Liver (tissue), 10 donors: ENCODE measurements at places on chromosomes 7 and 10.

GRCh38 chr10:36534471-36535002 lies 590.9 kb upstream of the ANKRD30A start:
- DNase-seq = no peak

GRCh38 chr7:29480451-29480850 lies 83.2 kb upstream of the PRR15 start:
- no peak for DNase-seq

DNA sequence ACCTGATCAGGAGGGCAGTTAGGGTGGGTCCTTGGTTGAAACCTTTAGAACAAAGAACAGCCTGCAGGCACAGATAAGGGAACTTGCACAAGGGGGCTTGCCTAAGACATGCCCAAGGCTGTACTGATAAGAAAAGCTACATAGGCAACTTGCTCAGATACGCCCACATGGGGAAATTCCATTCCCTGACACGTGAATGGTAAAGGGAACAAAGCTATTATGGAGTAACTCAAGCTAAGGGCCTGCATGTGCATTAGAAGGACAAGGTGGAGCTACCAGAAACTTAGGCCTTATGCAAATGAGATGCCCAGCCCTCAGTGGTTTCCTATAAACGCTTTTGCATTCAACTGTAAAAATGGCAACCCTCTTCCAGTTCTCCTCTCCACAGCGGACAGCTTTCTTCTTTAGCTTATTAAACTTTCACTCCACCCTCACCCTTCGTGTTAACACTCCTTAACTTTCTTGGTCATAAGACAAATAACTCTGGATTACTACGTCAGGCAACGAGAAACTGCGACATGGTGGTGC lies 1192.1 kb upstream of the CELF2 start:
- DNase-seq = no peak

DNA sequence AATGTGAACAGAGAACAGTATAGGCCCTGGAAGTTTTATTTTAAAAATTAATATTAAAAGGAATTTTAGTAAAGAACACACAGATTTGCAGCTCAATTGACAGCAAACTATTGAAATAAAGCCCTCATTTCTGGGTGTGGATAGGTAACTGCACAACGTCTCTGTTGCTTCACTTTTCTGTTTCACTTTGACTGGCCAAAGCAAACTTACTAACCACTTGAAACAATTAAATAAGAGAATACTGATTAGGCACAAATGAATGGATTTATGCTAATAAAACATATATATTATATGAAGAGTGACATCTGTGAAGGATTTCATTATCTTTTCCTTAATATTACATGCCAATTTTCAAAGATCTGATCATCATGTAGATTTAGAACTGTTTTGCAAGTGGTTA lies 11.9 kb downstream of the ZNF804B start:
- no peak for DNase-seq

DNA sequence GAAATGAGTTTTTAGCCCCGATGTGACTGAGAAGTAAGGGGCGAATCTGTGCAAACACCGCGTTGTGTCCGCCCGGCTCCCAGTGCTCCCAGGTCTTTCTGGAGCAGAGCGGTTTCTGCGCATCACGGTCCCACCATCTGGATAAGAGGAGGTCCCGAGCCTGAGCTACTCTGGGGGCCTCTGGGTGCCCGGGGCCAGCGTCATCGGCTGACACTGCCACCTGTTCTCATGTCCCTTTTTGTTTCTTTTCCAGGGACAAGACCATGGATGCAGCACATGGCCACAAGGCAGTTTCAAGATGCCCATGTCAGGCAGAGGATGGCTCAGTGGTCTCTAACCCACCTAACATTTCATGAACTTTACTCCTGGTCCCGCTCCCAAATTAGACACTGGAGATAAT lies 24.9 kb downstream of the KLF6 start:
- DNase-seq = no peak

GRCh38 chr10:110364531-110364937 lies 59.8 kb upstream of the SMNDC1 start:
- DNase-seq = no peak

GRCh38 chr10:47438857-47439474 lies 44.9 kb downstream of the ANXA8 start:
- DNase-seq = peak; percentile 32

GRCh38 chr10:87054373-87055295 lies 34.5 kb downstream of the FAM25A start:
- DNase-seq = no peak

DNA sequence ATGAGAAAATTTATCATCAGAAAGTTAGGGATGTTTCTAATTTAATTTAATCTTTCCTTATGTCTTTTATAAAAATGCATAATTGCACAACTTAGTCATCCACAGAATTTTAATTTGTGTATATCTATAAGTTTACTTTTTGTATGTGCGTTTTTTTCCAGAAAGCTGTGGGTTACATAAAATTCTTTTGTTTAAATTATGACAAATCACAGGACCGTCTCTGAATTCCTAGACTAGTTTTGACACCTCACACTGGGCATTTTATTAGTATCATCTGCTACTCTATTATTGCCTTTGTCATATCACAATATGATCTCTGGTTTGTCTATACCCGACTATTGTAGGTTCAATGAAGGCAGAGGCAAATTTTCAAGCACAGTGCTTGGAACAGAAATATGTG lies 482.4 kb upstream of the SEMA3D start:
- DNase-seq = no peak

DNA sequence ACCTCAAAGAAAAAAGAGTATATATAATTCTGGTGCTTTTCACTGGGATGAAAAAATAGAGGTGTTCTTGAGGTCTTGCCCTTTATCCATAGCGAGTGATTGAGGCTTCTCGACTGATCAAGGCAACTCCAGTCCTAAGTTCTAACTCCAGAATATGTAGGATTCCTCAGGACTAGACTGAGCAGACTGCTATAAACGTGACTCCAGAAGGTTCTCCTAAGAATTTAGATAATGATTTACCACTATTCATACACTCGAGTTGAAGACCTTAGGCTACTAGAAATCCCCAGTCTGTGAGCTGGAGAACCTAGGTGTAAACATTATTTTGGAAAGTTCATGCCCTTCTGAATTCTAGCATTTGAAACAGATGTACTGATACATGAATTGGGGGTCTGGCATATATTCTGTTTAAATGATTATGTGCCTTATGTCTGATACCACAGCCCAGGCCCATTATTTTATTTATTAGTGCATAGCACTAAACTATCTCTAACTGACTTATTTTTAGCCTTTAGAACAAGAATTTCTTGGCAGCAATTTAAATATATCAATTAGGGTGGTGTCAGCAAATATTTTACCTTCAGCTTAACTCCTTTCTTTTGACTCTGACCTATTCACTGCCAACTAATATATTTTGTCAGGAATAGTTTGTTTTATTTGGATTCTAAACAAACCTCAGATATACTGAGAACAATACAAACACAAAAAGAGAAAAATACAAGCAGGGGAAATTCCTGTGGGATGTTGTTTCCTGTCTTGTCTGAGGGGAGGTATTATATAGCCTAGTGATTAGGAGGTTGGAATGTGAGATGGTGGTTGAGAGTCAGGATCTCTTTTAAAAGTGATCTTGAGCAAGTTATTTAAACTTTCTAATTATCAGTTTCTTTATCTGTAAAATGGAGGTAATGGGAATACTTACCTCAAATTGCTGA lies 75.8 kb downstream of the PODXL start:
- DNase-seq = no peak

GRCh38 chr7:27123007-27123476 lies 7.5 kb downstream of the HOXA4 start:
- DNase-seq = no peak

- no peak for DNase-seq
These were observed 35.2 kb downstream of the PANK1 start for GRCh38 chr10:89609833-89610346.

- no peak for DNase-seq
These were observed 37.4 kb downstream of the FOXL3 start for GRCh38 chr7:327233-327931.

DNA sequence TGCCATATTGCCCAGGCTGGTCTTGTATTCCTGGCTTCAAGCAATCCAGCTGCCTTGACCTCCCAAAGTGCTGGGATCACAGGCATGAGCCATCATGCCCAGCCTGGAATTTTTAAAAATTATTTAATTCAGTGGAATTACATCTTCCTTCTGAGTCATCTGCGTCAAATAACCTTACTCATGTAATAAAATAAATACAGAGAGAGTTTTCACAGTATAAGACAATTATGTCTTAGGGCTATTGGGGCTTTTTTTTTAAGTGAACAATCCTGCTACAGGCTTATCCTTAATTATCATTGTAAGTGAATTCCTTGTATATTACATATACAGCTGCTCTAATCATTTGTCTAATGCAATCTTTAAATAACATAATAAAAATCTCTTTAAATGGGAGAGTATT lies 108.3 kb downstream of the MAPK8 start:
- no peak for DNase-seq

DNA sequence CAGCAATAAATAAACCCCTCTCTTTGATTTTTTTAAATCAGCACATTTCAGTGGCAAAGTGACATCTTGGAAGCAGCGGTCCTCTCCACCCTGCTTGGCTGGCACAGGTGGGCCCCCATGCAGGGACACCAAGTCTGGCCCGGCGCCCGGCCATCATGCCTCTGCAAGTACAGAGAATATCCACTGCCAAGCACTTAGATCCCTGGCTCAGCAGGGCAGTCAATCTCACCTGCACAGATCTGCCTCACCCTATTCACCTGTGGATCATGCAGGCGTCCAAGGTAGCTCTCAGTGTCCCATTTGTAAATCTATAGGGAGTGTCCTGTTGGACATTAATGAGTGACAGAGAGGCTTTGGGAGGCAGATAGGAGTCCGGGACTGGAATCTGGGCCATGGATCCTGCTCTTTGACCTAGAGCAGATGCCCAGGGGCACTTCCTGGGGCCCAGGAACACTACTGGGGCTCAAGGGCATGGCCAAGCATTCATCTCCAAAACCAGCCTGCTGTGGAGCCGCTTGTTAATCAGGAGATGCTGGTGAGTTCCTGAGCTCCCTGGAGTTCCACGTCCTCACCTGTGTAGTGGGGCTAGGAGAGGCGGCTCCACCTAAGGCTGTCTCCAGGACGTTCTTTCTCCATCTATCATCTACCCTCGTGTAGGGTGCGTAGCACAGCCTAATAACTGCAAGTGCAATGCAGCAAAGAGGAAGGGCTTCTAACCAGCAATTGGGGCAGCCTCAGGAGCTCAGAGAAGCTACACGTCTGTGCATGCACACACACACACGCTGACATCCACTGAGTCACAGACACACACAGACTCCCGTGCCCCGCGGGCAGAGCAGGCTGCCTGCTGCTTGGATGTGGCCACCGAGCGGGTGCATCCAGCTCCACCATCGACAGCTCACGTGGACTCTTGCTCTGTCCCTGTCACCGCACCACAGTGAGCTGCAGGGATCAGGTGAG lies 123.6 kb downstream of the OAT start:
- DNase-seq = no peak

DNA sequence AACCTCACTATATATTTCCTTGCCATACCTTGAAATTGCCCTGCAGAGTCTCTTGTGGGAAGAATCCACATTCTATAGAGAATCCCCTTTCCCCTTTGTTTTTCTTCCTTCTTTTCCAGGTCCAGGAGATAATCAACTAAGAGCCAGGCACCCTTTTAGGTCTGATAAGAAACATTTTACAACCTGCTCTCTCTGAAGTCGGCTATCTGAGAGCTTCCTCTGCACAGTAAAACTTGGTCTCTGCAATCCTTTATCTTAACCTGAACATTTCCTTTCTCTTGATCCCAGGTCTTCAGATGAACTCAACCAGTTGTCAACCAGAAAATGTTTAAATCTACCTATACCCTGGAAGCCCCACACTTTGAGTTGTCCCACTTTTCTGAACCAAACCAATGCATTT lies 19.5 kb upstream of the PTER start:
- DNase-seq = no peak

- no peak for DNase-seq
These were observed 27.7 kb upstream of the OSBPL3 start for GRCh38 chr7:25007668-25008067.

DNA sequence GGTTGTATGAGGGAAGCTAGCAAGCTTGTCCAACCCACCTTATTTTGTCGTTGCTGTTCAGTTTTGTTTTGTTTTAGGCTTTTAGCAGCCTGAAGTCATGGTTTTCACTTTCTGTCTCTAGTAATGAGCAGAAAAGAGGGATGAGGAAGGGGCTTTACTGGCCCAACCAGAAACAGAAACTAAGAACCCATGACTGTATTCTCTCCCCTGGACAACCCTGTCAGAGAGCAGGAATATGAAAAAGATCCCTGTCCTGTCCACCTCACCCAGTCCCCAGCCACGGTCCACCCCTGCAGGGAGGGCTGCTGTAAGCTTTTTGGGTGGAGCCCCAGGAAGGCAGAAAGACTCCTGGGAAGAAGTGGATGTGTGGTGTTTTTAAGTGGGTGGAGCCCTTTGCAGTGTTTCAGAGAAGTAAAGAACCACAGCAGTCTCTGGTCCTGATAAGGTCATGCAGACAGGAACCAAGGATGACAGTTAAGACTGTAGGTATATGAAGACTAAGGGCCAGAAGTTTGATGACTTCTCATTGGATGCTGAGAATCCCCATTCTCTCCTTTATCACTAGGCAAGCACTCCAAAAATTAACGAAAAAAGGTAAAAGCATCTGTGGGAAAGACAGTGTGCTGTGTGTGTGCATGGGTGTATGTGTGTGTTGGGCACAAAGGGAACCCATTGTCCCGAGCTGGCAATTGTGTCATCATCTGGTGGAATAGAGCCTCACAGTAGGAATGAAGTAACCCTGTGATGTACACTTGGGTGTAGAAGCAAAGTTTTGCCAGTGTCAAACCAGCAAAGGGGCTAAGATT lies 13.8 kb downstream of the MRPL32 start:
- DNase-seq = no peak

DNA sequence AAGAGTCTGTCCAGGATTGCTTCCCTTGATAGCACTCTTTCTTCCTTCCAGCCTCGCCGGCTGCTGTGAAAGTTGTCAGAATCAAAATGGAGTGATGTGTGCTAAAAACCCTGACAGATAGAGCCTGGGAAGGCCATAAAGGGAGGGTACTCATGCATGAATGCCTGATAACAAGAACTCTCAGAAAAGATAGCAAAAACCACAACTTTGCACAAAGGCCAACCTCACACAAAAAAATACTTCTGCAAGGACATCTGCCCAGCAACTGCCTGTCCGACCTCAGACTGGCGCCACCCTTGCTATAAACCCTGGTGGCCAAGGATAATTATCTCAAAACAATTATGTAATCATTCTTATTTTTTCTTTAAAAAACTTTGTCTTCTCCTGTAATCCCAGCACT lies 133.2 kb upstream of the SVIL start:
- DNase-seq = no peak

DNA sequence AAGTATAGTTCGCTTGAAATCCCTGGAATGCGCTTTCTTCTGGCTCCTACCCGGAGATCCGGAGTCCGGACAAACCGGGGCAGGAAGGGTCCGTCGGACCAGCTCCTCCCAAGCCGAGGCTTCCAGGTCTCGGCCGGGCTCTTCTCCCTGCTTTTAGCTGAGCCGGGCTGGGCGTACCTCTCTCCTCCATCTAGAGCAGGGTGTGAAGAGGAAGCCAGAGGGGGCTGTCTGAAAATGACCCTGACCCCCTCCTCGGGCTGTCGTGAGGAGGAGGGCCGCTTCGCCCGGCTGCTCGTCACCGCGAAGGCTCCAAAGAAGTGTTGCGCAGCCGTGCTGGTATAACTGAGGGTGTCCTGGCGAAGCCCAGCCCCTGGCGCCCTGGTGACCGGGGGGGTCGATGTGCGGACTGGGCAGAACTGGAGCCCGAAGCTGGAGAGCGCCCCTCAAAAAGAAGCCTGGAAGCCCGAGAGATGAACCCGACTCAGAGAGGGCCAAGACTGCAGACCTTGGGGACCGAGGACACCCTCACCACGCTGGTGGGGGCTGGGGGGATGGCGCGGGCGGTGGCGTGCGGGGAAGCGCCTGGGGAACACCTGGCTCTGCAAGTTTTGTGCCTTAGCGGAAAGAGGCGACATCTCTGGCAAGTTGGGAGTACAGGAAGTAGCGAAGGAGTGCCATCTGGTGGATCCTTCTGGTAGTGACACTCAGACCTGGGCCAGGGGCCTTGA lies 5.7 kb downstream of the KAZALD1 start:
- peak; percentile 83 for DNase-seq
